Endodermal cell (in vitro differentiated cells): ENCODE measurements at places on chromosomes 6 and 20. TPM values are rescaled to one million over a fixed set of nuclear protein-coding genes. Genes with fewer than 3 reads are reported as not detected.
A peak's percentile ranks its signal among the peaks of the same experiment; 100 is the strongest.

DNA sequence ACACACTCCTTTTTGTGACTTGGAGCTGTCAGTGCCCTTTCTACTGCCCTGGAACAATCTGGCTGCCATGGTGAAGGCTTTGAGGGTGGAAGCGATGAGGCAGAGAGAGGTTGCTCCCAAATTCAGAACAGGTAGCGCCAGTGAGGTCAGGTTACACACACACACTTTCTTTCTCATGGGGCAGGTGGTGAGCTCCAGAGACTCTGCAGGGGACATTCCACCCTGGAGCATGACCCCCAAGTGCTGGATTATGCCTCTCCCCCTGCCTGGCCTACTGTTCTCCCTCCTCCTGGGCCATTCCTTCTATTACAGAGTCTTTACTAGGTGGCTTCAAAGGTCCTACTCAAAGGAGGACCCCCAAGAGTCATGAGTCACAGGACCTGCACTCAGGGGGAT is 98.0 kb downstream of the EYA2 start:
- H3K27me3 ChIP-seq, result no peaks in the 10 kb centered on the region
- peaks cover 16% of the 10 kb centered on the region for H3K4me1 ChIP-seq
- no peak overlapping the region for H3K27ac ChIP-seq
- peaks cover 30% of the 10 kb centered on the region for H3K36me3 ChIP-seq
- H3K4me3 ChIP-seq, result no peak overlapping the region

DNA sequence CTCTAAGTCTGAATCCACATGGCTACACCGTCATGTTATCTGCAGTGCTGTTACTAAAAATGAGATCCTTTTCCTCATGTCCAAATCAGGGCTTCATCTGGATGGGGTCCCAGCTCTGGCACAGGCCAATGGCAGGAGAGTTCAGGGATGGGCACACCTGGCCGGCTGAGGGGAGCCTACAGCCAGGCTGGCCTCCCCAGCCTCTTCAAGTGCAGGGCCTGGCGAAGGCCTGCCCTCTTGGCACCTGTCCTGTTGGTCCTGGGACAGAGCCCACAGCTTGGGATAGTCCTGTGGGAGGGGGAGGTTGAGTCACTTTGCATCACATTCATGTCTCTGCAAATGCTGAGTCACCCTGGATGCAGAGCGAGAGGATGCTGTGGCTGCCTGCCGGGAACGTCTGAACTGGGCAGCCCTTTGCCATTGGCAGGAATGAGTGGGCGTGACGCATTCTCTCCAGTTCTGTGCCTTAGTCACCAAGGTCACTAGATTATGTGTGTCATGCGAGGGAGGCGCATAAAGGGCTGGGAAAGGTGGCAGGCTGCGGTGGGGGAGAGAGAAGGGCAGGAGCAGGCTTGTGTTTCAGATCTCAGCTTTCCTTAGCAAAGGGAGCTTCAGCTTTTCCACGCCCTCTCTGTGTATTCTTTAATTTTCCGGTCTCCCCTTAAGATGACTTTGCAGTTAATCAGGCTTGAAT is 223.2 kb upstream of the ECI2 start:
- no peaks in the 10 kb centered on the region for H3K4me1 ChIP-seq
- H3K27me3 ChIP-seq, result no peaks in the 10 kb centered on the region
- no peaks in the 10 kb centered on the region for H3K36me3 ChIP-seq
- peak; percentile 90 for DNase-seq
- no peak overlapping the region for H3K27ac ChIP-seq

The TBXT gene
- total RNA-seq, result 0.77 to 2.3 TPM (median 2.3 TPM) in 3 replicates

DNA sequence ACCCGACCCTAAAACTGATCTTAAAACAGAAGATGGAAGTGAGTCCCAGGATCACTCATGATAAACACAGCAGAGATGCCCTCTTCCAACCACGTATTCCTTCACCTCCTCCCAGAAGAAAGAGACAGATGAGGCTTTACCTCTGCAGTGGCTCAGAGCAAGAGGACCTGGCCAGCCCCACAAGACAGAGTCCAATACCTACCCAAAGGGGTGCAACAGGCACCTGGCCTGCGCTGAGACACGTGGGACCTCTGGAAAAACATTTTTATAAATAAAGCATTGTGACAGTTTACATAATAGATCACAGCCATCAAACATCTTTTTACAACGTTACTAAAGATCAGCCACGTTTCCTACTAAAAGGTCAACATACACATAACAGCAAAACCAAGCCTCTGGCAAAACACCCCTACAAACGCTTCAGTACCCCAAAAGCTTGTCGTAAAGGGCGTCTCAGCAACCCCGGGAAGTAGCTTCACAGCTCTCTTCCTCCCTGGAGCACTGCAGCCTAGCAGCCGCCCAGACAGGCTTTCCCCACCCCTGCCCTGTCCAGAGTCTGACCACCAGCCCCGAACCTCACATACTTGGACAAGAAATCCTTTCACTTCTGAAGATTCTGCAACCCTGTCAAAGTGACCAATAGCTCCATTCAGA is 2.9 kb downstream of the TAF4 start:
- peaks cover 27% of the 10 kb centered on the region for H3K36me3 ChIP-seq
- no peaks in the 10 kb centered on the region for H3K27me3 ChIP-seq
- H3K4me3 ChIP-seq, result peak overlapping the region; percentile 81
- H3K27ac ChIP-seq, result peak overlapping the region; percentile 70

DNA sequence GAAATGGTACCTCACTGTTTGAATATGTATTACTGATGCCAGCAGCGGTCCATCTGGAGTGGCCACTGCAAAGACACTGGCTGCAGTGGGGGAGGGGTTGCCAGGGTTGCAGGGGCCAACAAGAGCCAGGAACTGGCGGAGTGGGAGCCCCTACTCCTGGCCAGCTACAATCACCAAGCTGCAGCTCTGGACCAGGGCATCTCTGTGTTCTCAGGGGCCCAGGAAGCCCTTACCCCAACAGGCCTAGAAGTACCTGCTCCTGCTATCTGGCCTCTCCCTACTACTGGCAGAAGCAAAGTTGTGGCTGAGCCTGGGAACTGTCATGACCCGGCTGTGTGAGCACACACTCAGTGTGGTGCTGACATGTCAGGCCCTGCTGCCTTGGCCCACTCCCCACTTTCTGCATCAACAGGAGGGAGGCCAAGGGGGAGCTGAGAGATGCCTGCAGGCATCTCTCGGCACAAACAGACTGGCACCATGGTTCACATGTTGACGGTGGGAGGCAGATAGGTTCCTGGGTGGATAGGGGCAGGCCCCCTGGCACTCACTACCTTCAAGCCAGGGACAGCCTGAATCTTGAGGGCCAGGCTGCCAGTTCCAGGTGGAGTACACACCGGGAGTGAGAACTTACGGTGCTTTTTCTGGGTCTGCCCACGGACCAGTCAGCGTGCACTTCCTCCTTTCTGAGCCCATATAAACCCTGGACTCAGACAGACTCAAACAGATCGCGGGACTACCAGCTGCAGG is 1188.0 kb downstream of the GRIK2 start:
- H3K36me3 ChIP-seq, result no peaks in the 10 kb centered on the region
- no peaks in the 10 kb centered on the region for H3K4me1 ChIP-seq
- no peak for DNase-seq
- no peaks in the 10 kb centered on the region for H3K27me3 ChIP-seq
- H3K4me3 ChIP-seq, result peak overlapping the region; percentile 58

DNA sequence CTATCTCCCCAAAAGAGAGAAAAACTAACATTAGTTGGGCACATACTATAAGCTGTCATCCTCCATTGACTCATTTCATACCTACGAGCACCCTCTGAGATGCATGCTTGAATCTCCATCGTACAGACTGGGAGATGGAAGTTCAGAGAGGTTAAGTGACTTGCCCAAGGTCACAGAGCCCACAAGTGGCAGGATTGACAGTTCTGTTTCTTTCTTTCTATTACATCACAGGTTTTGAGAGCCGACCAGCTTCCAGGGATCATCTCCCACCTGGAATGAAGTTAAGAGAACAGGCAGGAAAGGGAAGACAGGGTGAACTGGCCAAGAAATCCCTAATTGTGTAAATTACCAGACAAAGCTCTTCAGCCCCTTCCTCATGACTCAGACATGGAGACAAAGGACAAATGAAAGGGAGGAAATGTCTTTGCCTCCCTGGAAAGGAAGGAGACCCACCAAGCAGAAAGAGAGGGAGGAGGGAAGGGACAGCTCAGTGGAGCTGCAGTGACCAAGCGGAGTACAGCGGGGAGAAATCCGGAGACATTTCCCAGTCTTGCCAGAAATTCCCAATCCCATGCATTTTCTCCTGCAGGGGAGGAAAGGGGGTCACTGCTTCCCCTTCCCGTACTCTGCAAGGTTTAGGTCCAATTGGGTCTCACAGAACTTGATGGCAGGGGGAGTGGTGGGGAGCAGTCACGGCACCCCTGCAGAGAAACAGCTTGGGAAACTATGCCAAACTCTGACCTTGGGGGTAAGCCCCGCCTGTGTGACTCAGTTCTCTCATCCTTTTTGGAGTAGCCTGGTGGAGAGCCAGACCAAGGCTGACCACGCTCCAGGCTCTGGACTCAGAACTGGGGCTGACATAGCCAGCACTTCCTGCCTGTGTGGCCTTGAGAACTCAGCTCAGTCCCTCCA is 154.3 kb downstream of the ANKRD60 start:
- DNase-seq, result peak; percentile 32
- no peak overlapping the region for H3K4me3 ChIP-seq
- H3K36me3 ChIP-seq, result no peaks in the 10 kb centered on the region
- no peaks in the 10 kb centered on the region for H3K4me1 ChIP-seq

- no peak overlapping the region for H3K4me3 ChIP-seq
- H3K27ac ChIP-seq, result no peak overlapping the region
- no peaks in the 10 kb centered on the region for H3K27me3 ChIP-seq
- H3K36me3 ChIP-seq, result no peaks in the 10 kb centered on the region
Measured at GRCh38 chr20:61507778-61508177, 255.7 kb downstream of the CDH4 start.

- DNase-seq, result no peak
- no peaks in the 10 kb centered on the region for H3K27me3 ChIP-seq
- no peak overlapping the region for H3K4me3 ChIP-seq
- H3K27ac ChIP-seq, result no peak overlapping the region
- H3K36me3 ChIP-seq, result no peaks in the 10 kb centered on the region
Measured at GRCh38 chr20:24407151-24407550, 62.3 kb upstream of the SYNDIG1 start.

DNA sequence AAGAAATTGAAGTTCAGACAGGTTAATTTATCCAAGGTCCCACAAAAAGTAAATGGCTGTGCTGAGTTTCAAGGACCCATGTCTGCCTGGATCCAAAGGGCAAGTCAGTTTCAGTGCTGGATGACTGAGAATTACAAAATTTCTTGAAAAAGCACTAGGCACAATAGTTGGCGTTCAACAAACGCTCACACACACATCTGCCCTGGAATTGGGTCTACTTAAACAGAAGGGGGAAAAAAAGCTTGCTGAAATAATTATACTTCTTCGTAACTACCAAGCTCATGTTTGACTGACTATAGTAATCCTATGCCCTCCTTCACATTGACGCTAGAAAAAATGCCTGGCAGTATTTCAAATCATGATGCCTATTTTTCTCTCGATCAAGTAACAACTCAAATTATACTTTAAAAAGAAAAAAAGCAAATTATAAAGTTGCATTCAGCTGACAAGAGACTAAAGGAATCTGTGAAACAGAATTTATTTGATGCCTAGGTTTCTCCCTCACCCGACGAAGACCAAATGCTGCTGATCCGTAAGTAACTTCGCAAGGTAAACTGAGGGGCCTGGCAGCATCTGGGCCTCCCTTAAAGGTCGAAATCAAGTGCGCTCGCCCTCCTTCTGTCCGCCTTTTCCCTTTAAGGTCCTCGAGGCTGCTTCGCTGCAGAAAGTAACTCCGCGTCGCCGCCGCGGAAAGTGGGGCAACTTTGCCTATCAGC is 650 bp upstream of the CD2AP start:
- H3K27me3 ChIP-seq, result no peaks in the 10 kb centered on the region
- H3K36me3 ChIP-seq, result no peaks in the 10 kb centered on the region
- H3K27ac ChIP-seq, result peak overlapping the region; percentile 46
- peaks cover 2% of the 10 kb centered on the region for H3K4me1 ChIP-seq
- peak; percentile 49 for DNase-seq

- DNase-seq, result peak; percentile 47
- peaks cover 12% of the 10 kb centered on the region for H3K27me3 ChIP-seq
- H3K36me3 ChIP-seq, result no peaks in the 10 kb centered on the region
- H3K4me1 ChIP-seq, result peaks cover 5% of the 10 kb centered on the region
- no peak overlapping the region for H3K4me3 ChIP-seq
Measured at GRCh38 chr20:2210646-2211552, 84.9 kb upstream of the TGM3 start.

The XKR7 gene
- 2.9 to 4.6 TPM (median 3.1 TPM) in 3 replicates for total RNA-seq

The RNF217 gene
- total RNA-seq, result 26.9 to 29.2 TPM (median 28.1 TPM) in 3 replicates

GRCh38 chr6:157995458-157995857 is 13.8 kb downstream of the SYNJ2 start:
- H3K27ac ChIP-seq, result no peak overlapping the region
- no peaks in the 10 kb centered on the region for H3K27me3 ChIP-seq
- DNase-seq, result no peak
- H3K4me3 ChIP-seq, result no peak overlapping the region

- no peak overlapping the region for H3K4me3 ChIP-seq
- no peak overlapping the region for H3K27ac ChIP-seq
- no peaks in the 10 kb centered on the region for H3K27me3 ChIP-seq
- H3K36me3 ChIP-seq, result no peaks in the 10 kb centered on the region
- DNase-seq, result no peak
Measured at GRCh38 chr6:121748376-121748775, 312.9 kb downstream of the GJA1 start.

GRCh38 chr6:13500264-13500663 is 12.9 kb upstream of the GFOD1 start:
- H3K4me3 ChIP-seq, result no peak overlapping the region
- DNase-seq, result no peak

DNA sequence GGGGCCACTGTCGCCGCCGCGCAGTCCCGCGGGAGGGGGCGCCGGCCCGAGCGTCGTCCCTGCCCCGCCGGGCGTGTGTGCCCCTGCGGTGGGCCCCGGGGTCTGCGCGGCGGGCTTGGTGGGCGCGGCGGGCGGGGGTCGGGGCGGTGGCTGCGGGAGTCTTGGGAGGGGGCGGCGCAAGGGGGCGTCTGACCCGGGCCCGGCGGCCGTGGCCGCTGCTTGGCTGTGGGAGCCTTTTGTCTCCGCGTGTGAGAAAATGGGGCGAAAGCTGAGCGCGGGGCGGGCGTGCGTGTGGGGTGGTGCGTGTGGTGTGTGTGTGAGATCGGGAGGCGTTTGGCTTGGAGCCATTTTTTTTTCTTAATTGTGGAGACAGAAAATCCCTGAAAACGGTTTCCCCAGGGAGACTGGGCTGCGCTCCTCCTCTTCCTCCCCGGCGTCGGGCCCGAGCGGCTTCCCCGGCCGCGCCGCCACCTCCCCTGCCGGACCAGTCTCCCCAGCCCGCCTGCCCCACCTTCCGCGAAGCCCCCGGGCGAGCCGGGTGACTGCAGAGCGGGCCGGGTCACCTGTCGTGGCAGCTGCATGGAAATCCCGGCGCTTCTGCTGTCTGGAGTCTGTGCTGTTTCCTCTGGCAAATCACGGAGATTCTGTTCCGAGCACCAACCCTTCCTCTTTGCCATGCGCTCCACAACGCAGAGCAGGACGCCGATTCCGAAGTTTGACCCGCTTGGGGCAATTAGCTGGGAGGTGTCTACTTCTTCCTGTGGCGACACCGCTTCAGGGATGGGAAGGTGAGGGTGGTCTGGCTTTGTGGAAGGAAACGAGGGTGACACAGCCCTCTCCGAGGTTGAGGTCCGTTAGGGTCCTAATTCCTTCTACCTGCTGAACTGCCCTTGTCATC is 64.4 kb downstream of the GTF2H5 start:
- H3K27me3 ChIP-seq, result no peaks in the 10 kb centered on the region
- H3K36me3 ChIP-seq, result peaks cover 4% of the 10 kb centered on the region
- H3K4me1 ChIP-seq, result peaks cover 9% of the 10 kb centered on the region
- peak overlapping the region; percentile 84 for H3K4me3 ChIP-seq
- peak; percentile 83 for DNase-seq

- H3K27ac ChIP-seq, result no peak overlapping the region
- peaks cover 87% of the 10 kb centered on the region for H3K36me3 ChIP-seq
- no peaks in the 10 kb centered on the region for H3K4me1 ChIP-seq
- H3K27me3 ChIP-seq, result no peaks in the 10 kb centered on the region
- DNase-seq, result no peak
Measured at GRCh38 chr6:28910901-28911690, 12.7 kb downstream of the TRIM27 start.
